NCI-H1092 treated with DMSO at 0.1 percent for 48 hours (cell line): ENCODE measurements at places on chromosomes 3 and 15.

GRCh38 chr3:8911781-8912180, 51.5 kb downstream of the RAD18 start:
- no peak for DNase-seq

- DNase-seq: no peak
These were observed 172.1 kb upstream of the ADAMTS9 start for GRCh38 chr3:64859625-64860535.

DNA sequence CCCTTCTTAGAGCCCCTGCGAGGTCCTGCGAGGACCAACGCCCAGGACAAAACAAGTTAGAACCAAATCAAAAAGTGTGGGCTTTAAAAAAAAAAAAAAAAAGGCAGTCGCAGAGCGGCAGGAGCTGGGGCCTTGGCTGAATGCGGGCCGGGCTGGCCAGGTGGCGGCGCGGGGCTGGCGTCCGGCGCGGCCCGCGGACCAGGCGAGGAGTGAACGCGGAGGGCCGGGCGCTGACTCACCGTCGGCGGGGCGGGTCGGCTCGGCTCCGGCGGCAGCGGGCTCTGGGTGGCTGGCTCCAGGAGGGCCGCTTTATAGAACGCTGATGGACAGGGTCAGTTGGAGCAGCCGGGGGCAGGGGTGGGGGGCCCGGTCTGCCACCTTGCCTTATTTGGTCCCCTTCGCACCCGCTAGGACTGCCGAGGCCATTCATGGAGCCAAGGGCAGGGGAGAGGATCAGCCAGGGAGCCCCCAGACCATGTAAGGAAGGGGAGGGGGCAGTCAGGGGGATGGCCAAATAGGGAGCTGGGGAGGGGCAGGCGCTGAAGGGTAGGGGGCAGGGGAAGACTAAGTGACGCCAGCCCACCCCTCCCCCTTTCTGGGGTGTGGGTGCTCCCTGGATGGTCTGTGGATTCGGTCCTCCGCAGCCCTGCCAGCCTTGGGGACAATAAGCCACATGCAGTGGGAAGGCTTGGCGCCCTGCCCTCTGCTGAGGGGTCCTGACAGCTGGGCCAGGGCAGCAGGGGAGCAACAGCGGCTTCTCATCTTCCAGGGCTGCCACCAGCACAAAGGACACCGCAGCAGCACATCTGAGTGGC, at the start of gene ACTC1:
TSS of gene ACTC1 (minus strand) at position 283 of the 815 bp plus-strand sequence. CDS start 741 bp downstream, outside the sequence.
- DNase-seq: peak; percentile 11

GRCh38 chr3:182967218-182968204, 12.8 kb downstream of the DCUN1D1 start:
- no peak for DNase-seq

GRCh38 chr15:47395076-47395475, 322.2 kb upstream of the SEMA6D start:
- no peak for DNase-seq

DNA sequence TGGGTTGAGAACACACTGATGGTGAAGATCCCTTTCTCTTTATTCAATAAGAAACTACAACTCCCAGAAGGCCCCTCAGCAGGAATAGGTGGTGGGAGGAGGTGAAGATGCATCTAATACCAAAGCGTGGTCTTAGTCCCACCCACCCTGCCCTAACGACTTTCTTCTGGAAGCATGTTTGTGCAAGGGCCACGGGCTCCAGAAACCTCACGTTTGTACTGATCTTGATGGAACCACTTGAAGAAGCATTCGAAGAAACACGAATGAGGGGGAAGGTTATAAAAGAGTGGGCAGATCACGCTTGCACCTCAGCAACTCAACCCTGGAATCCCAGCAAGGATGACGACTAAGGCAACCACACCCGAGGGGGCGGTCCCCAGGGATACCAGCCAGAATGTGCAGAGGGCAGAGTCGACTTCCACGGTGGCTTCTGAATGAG, 10.6 kb upstream of the SLC25A36 start:
- no peak for DNase-seq

DNA sequence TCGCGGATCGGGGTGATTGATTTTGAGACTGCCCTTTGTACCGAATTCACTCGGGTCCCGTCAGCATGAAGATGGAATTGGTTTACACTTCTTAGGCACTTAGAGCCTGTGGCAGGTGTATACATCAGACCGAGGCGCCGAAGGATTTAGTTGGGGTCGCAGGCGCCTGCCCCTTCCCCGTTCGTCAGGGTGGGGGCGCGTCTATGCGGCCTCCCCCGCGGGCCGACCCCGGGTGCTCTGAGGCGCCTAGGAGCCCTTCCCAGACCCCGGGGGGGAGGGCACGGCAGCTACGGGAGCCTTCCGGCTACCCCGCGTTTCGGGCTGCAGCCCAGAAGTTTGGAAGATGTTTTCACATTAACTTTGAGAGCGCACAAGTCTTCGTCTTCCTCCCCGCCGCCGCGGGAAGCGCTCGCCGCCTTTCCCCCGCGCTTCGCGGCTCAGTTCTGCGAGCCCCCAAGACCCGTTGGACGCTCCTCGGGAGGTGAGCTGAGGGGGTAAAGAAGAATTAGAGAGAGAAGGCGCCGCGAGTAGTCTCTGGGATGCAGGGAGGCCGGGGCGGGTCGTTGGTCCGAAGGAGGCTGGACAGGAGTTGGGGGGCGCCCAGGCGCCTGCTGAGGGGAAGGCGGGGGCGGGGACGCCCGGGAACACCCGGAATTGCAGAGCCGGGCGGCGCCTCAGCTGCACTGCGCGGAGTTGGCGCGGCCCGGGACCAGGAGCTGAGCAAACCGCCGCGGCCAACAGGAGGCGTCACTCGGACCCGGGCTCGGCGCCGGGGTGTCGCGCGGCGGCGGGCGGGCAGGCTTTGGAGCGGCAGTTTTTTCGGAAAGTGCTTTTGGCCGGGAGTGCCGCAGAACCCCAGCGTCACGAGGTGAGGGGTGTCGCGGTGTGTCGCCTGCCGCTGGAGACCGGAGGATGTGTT, 780 bp downstream of the TIPARP start:
- peak; percentile 33 for DNase-seq
